ENCODE measurements at places on chromosomes 12 and 14. TPM values are rescaled to one million over a fixed set of nuclear protein-coding genes. Genes with fewer than 3 reads are reported as not detected.

Gene SGPP1
- 17.3 TPM for total RNA-seq

Gene GPX2
- 10.6 TPM for total RNA-seq

Gene DACT1
- 3.9 TPM for total RNA-seq

DNA sequence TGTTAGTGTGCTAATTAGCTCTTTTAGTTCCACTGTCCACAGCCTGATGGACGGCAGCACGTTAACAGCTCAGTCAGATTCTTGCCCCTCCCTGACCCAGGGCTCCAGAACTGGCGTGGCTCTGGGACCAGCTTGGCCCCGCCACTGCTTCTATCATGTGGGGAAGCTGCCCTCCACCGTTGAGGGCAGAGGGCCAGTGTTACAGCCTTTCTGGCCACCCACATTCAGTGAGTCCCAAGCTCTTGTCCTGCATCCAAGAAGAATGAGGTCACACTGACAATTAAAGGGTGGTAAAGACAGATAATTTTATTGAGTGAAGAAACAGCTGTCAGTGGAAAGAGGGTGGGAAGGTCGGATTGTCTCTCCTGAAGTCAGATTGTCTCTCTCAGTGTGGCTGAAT, 36.9 kb downstream of the BCL2L14 start:
- H3K36me3 ChIP-seq, result no peaks in the 10 kb centered on the region
- no peak overlapping the region for H3K27ac ChIP-seq
- no peaks in the 10 kb centered on the region for H3K4me1 ChIP-seq
- no peaks in the 10 kb centered on the region for H3K27me3 ChIP-seq

- peaks cover 54% of the 10 kb centered on the region for H3K4me1 ChIP-seq
- no peak for ATAC-seq
- no peak overlapping the region for H3K4me3 ChIP-seq
- peak overlapping the region; percentile 74 for H3K27ac ChIP-seq
- no peaks in the 10 kb centered on the region for H3K36me3 ChIP-seq
Measured at GRCh38 chr12:108302016-108302402, 37.1 kb downstream of the CMKLR1 start.

GRCh38 chr12:12877153-12877768, 14.1 kb upstream of the GPRC5A start:
- no peak overlapping the region for H3K4me3 ChIP-seq
- no peaks in the 10 kb centered on the region for H3K36me3 ChIP-seq
- H3K27ac ChIP-seq, result no peak overlapping the region
- no peaks in the 10 kb centered on the region for H3K4me1 ChIP-seq

DNA sequence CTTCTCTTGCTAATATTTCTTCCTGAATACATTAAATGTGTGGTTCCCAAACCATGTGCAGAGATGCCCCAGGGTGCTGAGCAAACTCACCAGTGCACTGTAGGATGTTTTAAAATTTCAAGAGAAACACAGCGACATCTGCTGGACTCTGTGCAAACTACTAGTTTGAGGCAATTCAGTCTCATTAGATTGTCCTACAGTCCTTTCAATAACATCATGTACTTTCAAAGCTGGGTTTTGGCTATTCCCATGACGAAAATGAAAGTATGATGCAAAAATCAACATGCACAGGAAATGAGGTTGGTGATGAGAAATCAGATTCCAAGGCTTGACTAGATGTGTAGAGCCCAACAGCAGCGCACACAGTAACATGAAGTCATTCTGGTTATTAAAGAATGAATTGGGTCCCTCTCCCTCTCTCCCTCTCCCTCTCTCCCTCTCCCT, 66.3 kb downstream of the CLIP1 start:
- no peaks in the 10 kb centered on the region for H3K27me3 ChIP-seq
- peak overlapping the region; percentile 7 for H3K27ac ChIP-seq
- H3K4me3 ChIP-seq, result no peak overlapping the region
- peak; percentile 84 for ATAC-seq
- H3K36me3 ChIP-seq, result peaks cover 82% of the 10 kb centered on the region
- H3K4me1 ChIP-seq, result no peaks in the 10 kb centered on the region

DNA sequence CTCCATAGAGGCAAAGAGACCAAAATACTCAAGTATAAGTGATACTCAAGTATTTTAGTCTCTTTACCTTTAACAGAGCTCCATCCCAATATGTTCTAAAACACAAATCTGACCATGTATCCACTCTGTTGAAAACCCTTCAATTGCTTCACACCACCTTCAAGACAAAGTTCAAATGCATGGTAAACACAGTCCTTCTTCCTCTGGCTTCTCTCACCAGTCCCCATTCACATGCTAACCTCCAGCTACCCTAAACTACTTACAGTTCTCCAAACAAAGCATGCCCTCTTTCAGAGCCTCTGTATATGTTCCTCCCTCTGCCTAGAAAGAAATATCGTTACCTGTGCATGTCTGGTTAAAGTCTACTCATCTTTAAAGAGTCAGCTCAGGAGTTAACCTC, 100.2 kb downstream of the NUMB start:
- ATAC-seq, result no peak
- H3K4me1 ChIP-seq, result no peaks in the 10 kb centered on the region
- H3K27me3 ChIP-seq, result no peaks in the 10 kb centered on the region
- H3K27ac ChIP-seq, result no peak overlapping the region
- H3K4me3 ChIP-seq, result no peak overlapping the region
- peaks cover 25% of the 10 kb centered on the region for H3K36me3 ChIP-seq

DNA sequence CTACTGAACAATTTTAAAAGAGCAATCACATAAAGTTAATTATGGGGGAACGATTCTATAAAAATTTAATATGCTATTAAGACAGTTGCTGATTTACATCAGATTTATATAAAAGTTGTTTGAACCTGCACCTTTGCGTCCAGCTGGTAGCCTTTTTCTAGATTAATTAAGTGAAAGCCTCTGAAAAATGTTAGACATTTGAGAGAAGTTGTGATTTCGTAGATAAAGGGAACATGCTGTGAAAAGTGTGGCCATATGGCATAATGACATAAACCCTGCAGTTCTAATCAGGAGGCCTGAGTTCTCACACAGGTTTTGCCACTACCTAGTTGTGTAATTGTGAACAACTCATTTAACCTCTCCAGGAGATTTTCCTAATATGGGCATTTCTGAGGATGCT, 187.2 kb downstream of the TMTC2 start:
- H3K4me3 ChIP-seq, result no peak overlapping the region
- no peaks in the 10 kb centered on the region for H3K27me3 ChIP-seq
- no peak for ATAC-seq
- H3K36me3 ChIP-seq, result no peaks in the 10 kb centered on the region

GRCh38 chr14:102103062-102103695, 16.3 kb upstream of the HSP90AA1 start:
- no peak overlapping the region for H3K27ac ChIP-seq
- no peaks in the 10 kb centered on the region for H3K36me3 ChIP-seq
- no peak overlapping the region for H3K4me3 ChIP-seq
- H3K27me3 ChIP-seq, result no peaks in the 10 kb centered on the region
- no peak for ATAC-seq
- no peaks in the 10 kb centered on the region for H3K4me1 ChIP-seq

- no peak overlapping the region for H3K4me3 ChIP-seq
- H3K27me3 ChIP-seq, result no peaks in the 10 kb centered on the region
- H3K27ac ChIP-seq, result no peak overlapping the region
- H3K36me3 ChIP-seq, result no peaks in the 10 kb centered on the region
Measured at GRCh38 chr12:51432921-51433320, 8.3 kb downstream of the SLC4A8 start.

Measured in gastroesophageal sphincter (tissue), 4 donors.